Renal cortex interstitium (tissue), 15 donors: ENCODE measurements at places on chromosomes 5 and 9. TPM values are rescaled to one million over a fixed set of nuclear protein-coding genes. Genes with fewer than 3 reads are reported as not detected.

DNA sequence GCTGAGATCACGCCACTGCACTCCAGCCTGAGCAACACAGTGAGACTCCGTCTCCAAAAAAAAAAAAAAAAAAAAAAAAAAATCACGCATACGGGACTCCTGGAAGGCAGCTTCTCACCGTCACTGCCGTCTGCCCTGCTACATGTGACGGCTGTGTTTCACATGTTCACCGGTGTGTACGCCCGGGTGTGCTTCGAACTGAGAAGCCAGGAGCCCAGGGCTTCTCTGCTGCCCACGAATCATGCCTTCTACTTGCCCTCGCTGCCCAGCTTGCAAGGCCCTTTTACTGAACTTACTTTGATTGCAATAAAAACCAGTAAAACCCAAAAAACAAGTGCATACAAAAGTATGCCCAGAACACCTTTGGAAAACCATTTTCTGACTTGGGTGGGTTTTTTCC, 5.8 kb upstream of the NKD2 start:
- DNase-seq: no peak

- DNase-seq: no peak
Measured at GRCh38 chr9:14780251-14780650, 57.7 kb upstream of the CER1 start.

TAF1L gene
- polyA plus RNA-seq: 0.09 TPM

PCDHGA3 gene
- 3.6 TPM for polyA plus RNA-seq

WDR31 gene
- 6.5 TPM for polyA plus RNA-seq

DNA sequence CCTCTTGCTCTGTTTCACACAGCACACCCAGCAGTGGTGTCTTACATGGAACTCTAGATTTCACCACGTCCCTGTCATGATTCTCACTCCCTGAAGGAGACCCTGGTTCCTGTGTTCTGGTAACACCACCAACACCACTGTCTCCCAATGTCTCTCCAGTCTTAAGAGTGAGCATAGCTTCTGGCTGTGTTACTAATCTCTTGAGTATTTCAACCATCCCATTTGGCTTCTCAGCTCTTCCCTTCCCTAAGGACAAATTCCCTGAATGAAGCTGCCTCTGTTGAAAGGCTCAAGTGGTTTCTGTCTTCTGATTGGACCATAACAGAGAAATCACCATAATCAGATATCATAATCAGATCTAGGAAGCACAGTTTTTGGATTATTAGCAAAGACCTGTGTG, 311.8 kb downstream of the DNAH5 start:
- no peak for DNase-seq

GRCh38 chr5:5738797-5739489, 316.5 kb downstream of the ICE1 start:
- no peak for DNase-seq

FBXW5 gene
- 58.7 TPM for polyA plus RNA-seq

ENTPD2 gene
- polyA plus RNA-seq: 4.3 TPM

- DNase-seq: no peak
Measured at GRCh38 chr5:68283766-68284165, 68.2 kb downstream of the PIK3R1 start.

DNA sequence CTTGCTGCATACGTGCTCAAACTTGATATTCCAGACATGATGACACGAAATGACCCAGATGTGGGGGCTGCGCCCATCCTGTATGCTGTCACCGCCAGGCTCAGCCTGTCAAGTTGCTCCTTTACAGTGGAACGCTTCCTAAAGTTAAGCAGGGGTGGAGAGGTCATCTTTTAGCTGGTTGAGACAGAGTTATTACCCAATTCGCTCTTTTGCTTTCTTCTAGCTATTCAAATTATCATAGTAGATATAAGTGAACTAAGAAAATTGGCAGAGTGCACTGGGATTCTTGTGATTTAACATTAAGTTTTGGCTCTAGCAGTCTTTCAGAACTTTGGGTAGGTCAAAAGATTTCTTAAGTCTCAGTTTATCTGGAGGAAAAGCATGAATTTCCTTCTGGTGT, 69.8 kb upstream of the BASP1 start:
- DNase-seq: no peak

DNA sequence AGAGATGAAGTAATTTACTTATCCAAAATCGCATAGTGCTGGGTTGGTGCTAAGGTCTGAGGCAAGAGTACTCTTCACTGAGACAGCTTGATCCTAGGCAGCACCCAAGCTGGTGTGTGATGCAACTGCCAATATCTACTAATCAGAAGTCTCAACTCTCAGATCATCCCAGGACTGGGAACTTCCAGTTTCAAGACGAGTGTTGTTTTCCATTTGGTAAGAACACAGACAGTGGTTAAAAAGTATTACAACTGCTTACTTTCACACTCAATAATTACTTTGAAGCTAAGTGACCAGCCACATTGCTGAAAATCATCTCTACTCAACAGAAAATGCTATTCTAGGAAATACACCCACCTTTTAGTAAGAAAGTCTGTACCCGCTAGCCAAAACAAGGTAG, 45.3 kb downstream of the FBXW11 start:
- no peak for DNase-seq

DNA sequence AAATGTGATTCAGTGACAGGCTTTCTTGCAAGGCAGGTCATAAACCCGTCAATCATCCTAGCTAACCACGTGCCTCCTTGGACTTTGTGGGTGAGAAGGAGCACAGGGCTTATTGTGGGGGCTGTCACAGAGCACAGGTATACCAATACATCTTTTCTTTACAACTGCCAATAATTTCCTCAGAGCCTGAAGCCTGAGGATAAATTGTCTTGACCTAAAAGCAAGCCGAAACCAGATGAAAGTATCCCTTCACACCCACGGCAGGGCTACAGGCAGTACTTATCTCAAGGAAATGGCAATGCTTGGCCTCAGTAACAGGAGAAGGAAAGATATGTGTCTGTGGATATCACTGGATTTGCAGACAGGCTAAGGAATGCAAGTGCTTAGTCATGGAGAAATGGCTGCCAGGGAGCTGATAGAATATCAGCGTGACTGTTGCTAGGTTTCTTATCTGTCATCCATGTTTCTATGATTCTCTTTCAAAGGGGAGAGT, 90.3 kb upstream of the ZNF366 start:
- DNase-seq: no peak

- no peak for DNase-seq
Measured at GRCh38 chr9:120693700-120694008, 20.6 kb downstream of the MEGF9 start.

DNA sequence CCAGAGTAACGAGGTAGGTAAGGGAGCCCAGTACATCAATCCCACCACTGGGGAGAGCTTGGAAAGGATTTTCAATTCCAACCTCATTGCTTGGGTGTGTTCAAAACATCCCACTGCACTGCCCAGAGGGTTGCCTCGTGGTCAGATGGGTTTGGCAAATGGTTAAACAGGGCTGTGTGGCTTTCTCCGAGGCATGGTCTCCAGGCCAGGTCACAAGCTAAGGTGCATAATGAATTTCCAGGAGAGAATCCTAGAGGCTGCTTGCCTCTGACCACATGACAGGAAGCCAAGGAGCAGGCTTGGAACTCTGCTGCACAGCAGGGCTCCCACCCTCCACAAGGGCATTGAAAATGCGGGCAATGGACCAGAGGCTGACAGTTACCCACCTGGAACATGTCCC, 51.6 kb downstream of the DAP start:
- no peak for DNase-seq

ANKH gene
- polyA plus RNA-seq: 11.2 TPM
